Activated CD4-positive, alpha-beta T cell treated with anti-CD3 and anti-CD28 coated beads, Interleukin-2, amount 10 ng/mL, durations not matched to agents 7 days and 5 days (primary cell): ENCODE measurements at places on chromosomes 7 and 10. TPM values are rescaled to one million over a fixed set of nuclear protein-coding genes. Genes with fewer than 3 reads are reported as not detected.

GRCh38 chr10:43653746-43654145, 5.1 kb upstream of the ZNF32 start:
- DNase-seq, result no peak

PNLIPRP2 gene
- total RNA-seq, result not detected

DNA sequence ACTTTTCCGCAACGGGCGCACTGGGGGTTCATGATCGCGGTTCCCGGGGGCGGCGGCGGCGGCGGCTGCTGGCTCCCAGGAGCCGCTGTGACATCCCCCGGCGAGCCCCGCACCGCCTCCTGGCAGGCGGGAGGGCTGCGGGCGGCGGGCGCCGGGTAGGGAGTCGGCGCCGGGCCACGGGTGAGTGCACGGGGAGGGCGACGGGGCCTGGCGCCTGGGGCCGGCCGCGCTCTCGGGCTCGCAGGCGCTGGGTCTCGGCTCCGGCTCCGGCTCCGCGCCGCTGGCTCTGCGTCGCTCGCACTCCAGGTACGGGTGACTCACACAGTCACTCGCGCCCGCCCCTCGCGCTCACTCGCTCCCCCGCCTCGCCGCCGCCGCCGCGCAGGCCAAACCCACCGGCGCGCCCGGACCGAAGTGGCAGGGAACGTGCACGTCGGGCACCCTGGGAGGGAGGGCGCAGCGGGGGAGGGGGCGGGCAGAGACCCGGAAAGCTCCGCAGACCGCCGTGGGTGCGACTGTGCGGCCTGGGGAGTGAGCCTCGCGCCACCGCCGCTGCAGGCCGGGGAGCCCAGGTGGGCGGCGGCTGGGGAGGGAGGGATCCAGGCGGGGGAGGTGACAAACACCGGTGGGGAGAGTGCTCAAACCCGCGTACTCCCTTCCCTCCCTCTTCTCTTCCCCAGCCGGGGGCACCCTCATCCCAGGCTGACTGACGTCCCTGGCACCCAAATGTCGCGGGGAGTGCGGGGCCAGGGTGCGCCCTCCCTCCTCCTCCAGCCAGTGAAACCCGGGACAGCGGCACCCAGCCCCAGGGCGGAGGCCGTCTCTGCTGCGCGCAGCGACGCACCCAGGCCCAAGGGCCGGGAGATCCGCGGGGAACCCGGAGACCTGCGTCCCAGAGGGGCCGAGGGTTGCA, 276.9 kb upstream of the NEBL start:
- peak; percentile 8 for DNase-seq

DNA sequence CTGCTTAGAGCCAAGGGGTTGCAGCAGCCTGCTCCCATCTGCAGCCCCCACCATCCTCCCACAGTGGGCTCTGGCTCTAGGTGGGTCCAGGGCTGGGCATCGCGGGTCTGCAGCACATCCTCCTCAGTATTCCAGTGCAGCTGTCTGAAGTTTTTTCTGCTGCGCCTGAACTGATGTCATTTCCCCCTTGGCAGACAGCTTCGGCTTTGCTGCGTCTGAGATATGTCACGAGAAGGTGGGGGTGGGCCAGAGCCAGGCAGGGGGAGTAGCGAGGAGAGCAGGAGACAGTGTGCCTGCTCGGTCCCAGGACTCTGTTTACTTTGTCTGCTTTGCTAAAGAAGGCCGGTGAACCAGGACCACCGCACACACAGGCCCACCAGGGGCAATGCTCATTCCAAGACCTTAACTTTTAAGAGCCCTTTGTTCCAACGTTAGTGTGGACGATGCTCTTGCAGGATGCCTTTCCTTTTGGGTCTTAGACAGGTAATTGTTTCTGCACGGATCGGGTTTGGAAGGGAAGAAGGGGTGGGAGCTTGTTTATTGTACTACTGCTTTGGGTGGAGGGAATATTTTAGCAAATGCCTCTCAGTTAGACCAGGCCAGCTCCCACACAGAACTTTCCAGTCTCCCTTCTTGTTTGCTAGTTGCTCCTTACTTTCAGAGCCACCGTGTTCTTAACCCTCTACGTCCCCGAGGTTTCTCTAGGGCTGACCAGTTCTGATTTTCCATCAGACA, 32.4 kb downstream of the WBP1L start:
- no peak for DNase-seq

PHKG1 gene
- total RNA-seq, result 2.5 TPM

NRCAM gene
- 0.46 TPM for total RNA-seq

- no peak for DNase-seq
Measured at GRCh38 chr7:13032084-13032483, 344.7 kb downstream of the ARL4A start.

DNA sequence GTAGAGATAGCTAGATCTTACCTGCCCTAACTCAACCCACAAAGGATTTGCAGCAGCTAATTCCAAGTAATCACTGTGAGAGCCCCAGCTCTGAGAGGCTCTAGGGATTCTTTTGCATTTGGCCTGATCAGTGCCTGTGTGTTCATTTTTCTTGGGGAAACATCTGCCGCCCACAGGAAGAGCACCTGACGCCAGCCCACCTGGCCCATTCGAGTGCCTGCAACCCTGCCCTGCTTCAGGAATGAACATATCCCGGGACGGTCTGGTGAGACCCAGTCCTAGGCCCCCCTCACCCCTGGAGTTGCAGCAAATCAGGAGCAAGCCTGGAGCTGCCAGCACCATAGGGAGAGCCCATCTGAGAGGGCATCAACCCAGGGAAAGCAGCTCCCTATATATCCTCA, 38.8 kb downstream of the GSDME start:
- no peak for DNase-seq

- DNase-seq, result no peak
Measured at GRCh38 chr7:39609113-39609934, 14.0 kb upstream of the RALA start.

GPC2 gene
- total RNA-seq, result 13.9 TPM

- peak; percentile 58 for DNase-seq
Measured at GRCh38 chr10:100370714-100371481, 23.9 kb downstream of the SCD start.

GRCh38 chr10:2335626-2336025, 598.3 kb upstream of the ADARB2 start:
- DNase-seq, result no peak

- no peak for DNase-seq
Measured at GRCh38 chr10:78203915-78204818, 170.5 kb downstream of the RPS24 start.

GRCh38 chr10:12019283-12019971, 23.2 kb downstream of the UPF2 start:
- no peak for DNase-seq

DNA sequence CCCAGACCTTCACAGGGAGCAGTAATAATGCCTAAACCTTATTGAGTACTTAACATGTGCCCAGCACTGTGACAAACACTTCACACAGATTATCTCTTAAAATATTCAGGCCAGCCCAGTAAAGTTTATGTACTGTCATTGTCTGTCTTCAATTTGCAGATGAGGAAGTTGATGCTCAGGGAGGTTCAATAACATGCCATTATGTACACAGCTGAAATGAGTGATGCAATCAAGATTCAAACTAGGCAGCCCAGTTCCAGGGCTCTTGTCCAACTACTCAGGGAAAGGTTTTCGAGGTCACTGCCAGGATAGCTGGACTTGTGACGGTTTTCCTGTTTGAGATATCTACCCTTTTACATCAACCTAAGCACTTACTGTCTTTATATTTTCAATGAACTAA, 56.1 kb downstream of the AUTS2 start:
- DNase-seq, result no peak

DNA sequence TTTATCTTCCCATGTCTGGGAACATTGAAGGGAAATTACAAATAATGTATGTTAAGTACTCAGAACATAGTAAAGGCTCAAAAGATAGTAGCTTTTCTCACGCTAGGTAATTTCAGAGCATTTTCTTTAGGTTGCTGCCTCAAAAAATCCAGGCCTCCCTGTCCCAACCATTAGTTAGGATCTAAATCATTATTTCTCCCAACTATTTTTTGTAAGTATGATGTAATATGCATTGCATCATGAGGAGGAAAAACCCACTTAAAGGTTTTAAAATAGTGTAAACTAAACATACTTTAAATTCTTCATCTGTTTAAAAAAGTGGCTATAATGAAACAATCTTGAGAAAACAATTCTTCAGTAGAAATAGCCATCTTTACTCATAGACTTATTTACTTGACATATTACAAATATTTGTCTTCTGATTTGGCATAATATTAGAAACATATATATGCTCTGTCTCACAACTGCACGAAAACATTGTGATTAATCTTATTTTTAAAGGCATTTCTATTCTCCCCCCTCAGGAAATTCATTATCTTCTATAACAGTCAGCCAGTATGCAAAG, 329.3 kb downstream of the ELMO1 start:
- no peak for DNase-seq

NKX2-3 gene
- total RNA-seq, result not detected

DNA sequence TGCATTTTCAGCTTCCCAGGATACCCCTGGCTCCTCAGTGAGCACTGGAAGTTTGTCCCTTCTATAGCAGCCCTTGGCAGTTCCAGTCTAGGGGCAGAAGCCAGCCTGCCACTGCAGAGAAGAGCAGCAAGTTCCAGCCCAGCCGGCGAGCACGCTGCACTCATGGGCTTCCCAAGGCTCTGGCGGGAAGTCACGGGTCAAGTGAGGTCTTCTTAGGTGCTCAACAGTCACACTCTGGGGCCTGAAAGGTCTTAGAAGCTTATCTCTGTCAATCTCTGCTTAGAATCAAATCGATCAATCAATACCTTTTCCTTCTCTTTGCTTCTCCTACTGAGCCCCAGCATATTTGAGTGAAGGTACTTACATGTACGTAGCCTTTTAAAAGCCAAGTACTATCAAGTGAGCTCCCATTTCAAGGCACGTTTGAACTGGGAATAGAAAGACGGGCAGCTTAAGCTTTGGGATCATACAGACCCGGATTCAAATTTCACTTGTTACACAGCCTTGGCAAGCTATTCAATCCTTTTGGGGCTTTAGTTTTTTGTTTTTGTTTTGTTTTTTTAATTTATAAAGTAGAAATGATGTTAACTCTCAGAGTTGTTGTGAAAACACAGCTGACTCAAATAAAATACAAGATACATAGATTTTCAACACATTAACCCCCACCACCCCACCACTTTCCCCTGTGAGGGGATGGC, 152.6 kb upstream of the KLF14 start:
- DNase-seq, result no peak

GRCh38 chr10:58513188-58514110, 777 bp downstream of the BICC1 start:
- DNase-seq, result no peak

DNA sequence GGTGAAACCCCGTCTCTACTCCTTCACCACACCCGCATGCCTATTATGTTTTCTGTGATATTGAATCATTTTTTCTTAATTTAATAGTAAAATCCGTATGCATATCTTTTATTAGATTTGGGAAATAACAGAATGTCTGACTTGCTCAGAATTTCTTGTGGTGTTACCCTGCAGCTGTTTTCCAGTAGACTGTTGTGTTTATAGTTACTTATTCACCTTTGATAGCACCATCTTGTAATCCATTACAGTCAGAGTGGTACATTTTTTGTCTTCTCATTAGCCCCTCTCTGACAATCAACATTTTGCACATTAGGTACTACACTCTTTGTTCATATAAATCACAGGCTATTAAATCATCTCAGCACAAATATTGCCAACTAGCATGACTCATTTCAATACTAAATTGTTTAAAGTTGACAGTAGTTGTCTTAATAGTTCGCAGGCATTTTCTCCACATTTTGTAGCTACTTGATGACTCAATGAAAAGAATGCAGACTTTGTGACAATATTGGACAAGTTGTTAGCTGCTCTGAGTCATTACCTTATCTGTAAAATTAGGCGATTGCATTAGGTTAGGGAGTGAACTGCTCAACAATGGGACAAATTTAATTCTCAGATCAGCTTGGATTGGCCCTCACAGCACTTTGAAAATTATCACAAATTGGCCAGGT, 17.8 kb upstream of the SLC16A12 start:
- DNase-seq, result no peak

TMEM213 gene
- not detected for total RNA-seq

DNA sequence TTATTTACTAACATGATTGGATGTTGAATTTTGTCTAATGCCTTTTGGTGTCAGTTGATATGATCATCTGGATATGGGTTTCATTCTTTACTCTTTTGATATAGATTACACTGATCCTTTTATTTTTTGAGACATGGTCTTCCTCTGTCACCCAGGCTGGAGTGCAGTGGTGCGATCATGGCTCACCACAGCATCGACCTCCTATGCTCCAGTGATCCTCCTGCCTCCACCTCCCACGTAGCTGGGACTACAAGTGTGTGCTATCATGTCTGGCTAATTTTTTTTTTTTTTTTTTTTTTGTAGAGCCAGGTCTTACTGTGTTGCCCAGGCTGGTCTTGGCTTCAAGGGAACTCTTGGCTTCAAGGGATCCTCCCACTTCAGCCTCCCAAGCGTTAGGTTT, 27.1 kb downstream of the BMS1 start:
- DNase-seq, result no peak

GHRHR gene
- not detected for total RNA-seq

NUTM2D gene
- total RNA-seq, result 2.1 TPM

DNA sequence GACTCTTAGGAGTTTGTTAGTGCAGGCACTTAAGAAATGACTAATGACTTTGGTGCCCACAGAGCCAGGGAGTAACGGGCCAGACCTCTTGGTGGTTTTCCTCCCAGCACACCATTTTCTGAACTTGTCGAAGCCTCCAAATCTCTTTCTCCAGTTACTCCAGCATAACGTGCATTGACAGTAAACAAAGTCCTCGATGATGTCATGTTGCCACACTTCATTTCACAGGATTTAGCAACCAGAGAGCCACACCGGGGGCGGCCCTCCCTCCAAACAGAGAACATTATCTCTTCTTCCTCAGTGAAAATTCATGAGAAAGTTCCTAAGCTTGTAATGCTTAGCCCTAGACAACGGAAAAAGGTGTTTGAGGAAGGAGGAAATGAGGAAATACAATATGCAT, 4.0 kb upstream of the SVOPL start:
- DNase-seq, result no peak

- DNase-seq, result no peak
Measured at GRCh38 chr7:41197769-41198168, 505.1 kb downstream of the INHBA start.

- DNase-seq, result no peak
Measured at GRCh38 chr10:34252111-34252510, 563.0 kb downstream of the PARD3 start.

ELOVL3 gene
- total RNA-seq, result not detected

- no peak for DNase-seq
Measured at GRCh38 chr10:36819781-36820180, 305.6 kb upstream of the ANKRD30A start.

DNA sequence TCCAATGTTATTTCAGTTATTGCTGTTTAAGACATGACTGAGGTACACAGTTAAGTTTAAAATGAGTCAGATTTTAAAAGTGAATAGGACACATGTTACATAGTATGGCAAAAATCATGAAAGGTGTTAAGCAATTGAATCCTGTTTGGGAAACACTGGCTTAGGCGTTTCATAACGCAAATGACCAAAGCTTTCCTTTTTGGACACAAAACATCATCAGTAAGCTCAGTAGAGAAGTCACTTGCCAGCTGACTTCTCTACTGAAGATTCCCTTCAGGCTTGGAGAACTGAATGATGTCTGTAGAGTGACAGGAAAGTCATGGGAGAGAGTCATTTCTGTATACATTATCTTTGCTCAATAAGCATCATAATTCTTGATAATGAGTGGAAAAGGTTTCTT, 64.4 kb upstream of the RSBN1L start:
- no peak for DNase-seq
